EL (cell line): ENCODE measurements at places on chromosomes 16 and 17.

- DNase-seq: peak; percentile 76
Observed at GRCh38 chr16:47713225-47713595, 252.1 kb downstream of the PHKB start.

- DNase-seq: no peak
Observed at GRCh38 chr17:7133424-7133823, 18.8 kb upstream of the ASGR2 start.

- DNase-seq: no peak
Observed at GRCh38 chr16:67933805-67934204, 2.1 kb upstream of the CTRL start.

DNA sequence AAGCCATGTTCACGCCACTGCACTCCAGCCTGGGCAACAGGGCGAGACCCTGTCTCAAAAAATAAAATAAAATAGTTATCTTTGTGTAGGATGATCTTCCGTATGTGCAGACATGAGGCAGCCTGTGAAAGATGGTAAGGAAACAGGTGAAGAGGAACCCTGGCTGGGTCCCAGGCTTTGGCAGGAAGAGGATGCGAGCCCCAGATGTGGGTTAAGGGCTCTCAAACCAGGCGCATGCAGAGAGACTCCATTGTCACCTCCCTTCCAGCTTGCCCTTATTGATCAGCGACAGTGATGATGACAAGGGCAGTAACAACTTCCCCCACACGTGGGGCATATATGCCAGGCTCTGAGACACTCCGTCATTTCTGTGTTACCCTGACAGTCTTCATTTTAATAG, 106.8 kb downstream of the GNAO1 start:
- DNase-seq: no peak

- peak; percentile 25 for DNase-seq
Observed at GRCh38 chr17:78748730-78749317, 33.2 kb downstream of the CYTH1 start.

DNA sequence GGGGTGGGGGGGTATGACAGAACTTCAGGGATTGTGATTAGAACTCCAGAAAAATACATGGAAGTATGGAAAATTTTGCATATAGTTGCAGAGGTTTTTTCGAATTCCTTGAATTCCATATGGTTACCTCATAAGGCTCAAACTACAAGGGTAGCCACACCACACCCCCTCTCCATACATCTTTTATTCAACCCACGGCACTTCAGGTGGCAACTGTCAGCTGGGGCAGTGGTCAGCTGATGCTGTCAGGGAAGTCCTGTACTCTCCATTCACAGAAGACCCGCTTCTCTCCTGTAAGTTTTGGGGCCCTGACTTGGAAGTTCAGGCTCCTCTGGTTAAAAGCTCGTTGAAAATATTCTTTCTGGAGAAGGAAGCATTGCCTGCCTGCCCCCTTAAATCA, 57.5 kb upstream of the CLEC19A start:
- peak; percentile 3 for DNase-seq

DNA sequence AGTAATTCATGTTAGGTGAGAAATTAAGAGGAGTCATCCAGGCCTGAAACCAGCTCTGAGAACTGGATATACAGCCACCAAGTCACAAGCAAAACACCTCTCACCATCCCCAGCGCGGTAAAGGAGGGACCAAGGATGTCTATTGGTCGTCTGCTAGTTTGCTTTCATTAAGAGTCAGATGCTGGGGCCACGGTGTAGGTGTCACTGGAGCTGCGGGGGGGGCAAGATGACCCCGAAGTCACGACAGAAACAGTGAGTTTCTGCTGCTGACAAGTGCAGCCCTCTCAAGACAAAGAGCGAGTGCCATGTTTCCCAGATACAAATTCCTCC, 790 bp downstream of the NCBP3 start:
- DNase-seq: peak; percentile 41

- no peak for DNase-seq
Observed at GRCh38 chr16:12590963-12591362, 212.7 kb downstream of the CPPED1 start.

GRCh38 chr16:87729266-87729954, 36.4 kb downstream of the KLHDC4 start:
- DNase-seq: no peak

GRCh38 chr17:43832976-43833829, at the start of gene MPP3:
TSS of gene MPP3 (minus strand) at chr17:43833146. CDS start at chr17:43831906, 1,240 bp downstream.
- DNase-seq: peak; percentile 77

- peak; percentile 84 for DNase-seq
Observed at GRCh38 chr16:14015948-14016347, 55.2 kb upstream of the MRTFB start.

DNA sequence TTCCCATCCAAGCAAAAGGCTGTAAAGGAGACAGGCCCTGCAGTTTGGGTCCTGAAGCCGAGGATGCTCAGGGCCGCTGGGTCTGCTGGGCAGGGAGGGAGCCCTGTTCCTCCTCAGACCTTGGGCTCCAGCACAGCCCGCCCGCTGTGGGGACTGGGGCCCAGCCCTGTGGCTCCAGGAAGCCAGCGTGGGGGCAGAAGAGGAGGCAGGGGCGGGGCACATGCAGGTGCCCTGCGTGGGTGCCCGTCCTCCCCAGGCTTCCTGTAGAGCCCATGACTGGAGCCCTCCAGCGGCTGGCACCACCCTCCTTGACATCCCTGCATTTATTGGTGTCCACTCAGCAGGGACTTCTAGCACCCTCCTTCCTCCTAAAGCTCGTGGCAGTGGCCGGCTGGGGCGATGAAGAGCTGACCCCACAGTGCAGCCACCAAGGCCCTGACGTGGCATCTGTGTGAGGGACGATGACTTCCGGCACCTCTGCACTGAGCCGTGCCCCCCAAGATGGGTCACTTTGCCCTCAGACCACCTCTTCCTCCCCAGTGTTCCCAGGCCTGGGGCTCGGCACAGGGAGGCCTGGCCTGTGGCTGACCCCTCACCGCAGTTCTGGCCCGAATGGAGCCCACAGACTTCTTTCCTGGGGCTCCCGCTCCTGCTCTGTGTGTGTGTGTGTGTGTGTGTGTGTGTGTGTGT, 9.9 kb downstream of the PRSS27 start:
- no peak for DNase-seq

DNA sequence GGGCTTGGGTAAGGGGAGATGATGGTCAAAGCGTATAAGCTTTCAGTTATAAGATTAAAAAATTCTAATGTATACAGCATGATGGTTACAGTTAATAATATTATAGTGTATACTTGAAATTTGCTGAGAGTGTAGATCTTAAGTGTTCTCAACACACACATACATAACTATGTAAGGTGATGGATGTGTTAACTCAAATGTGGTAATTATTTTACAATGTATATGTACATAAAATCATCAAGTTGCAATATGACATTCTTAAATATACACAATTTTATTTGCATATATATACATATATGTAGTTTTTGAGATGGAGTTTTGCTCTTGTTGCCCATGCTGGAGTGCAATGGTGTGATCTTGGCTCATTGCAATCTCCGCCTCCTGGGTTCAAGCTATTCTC, 7.2 kb downstream of the ZKSCAN2 start:
- DNase-seq: no peak

- no peak for DNase-seq
Observed at GRCh38 chr16:62638964-62639870, 603.0 kb upstream of the CDH8 start.

- DNase-seq: no peak
Observed at GRCh38 chr17:78722246-78722761, 59.8 kb downstream of the CYTH1 start.

GRCh38 chr16:626787-627453, 3.9 kb upstream of the WFIKKN1 start:
- DNase-seq: peak; percentile 97

DNA sequence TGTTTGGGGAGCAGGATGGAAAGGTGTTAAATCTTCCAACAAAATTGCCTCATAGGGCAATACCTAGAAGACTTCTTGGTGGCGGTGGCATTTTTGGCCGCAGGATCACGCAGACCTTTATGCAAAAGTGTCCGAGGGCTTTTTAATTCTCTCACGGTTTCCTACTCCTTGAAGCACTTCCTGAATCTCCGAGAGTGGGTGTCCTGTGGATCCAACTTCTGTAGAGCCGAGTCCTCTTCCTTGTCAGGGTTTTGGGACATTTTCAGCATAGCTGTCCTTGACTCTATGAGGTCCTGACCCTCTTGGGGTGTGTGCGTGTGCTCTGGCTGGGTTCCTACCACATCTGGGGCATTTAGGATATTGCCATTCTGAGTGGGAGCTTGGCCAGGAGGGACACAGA, 31.7 kb downstream of the IL21R start:
- DNase-seq: no peak

DNA sequence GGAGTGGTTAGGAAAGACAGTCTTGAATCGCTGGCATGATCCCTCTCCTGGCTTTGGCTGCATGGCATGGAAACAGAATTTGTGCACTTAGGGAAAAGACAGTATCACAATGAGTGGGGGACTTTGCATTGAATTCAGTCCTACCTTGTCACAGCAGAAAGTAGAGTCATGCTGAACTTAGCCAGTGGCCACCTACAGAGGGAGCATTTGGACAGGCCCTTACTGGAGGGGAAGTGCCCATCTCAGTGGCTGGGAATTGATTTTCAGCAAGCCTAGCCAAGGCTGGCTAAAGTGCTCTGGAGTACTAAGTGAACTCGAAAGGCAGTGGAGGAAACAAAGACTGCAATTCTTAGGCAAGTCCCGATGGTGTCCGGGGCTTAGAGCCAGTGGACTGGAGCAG, 364.3 kb upstream of the TOM1L1 start:
- DNase-seq: no peak

GRCh38 chr17:14468858-14469257, 168.0 kb downstream of the HS3ST3B1 start:
- no peak for DNase-seq

DNA sequence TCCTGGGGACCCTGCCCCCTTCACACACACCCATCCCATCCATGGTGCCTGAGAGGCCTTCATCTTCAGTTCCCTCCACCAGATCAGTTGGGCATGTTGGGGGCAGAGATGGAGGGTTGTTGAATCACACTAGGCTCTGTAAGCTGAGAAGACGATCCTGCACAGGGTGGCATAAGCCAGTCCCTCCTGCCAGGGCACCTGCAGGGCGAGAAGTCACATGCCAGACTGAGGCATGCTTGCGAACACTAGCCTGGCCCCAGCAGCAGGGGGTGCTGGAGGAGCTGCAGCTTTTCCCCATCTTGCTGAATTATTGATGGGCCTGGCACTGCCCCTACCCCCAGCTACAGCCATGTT, 6.1 kb upstream of the TBX2 start:
- DNase-seq: no peak

- peak; percentile 50 for DNase-seq
Observed at GRCh38 chr17:45314741-45315647, 1.8 kb downstream of the MAP3K14 start.

- DNase-seq: peak; percentile 70
Observed at GRCh38 chr16:23072084-23072599, 77.1 kb downstream of the USP31 start.

GRCh38 chr16:7834771-7835431, 502.3 kb downstream of the RBFOX1 start:
- DNase-seq: no peak

- no peak for DNase-seq
Observed at GRCh38 chr17:18241229-18241871, 15.9 kb downstream of the LLGL1 start.
